ENCODE measurements at places on chromosomes 5 and 9. TPM values are rescaled to one million over a fixed set of nuclear protein-coding genes. Genes with fewer than 3 reads are reported as not detected.

BRINP1 gene
- total RNA-seq = 0.23 TPM

FSTL4 gene
- not detected for total RNA-seq

EQTN gene
- total RNA-seq = 0.58 TPM

NEUROG1 gene
- total RNA-seq = not detected

LTC4S gene
- 16.1 TPM for total RNA-seq

GRCh38 chr5:143547342-143547741, 143.9 kb upstream of the NR3C1 start:
- H3K4me3 ChIP-seq = no peak overlapping the region
- no peak overlapping the region for H3K27ac ChIP-seq
- H3K27me3 ChIP-seq = no peaks in the 10 kb centered on the region
- no peaks in the 10 kb centered on the region for H3K4me1 ChIP-seq
- H3K36me3 ChIP-seq = no peaks in the 10 kb centered on the region

DNA sequence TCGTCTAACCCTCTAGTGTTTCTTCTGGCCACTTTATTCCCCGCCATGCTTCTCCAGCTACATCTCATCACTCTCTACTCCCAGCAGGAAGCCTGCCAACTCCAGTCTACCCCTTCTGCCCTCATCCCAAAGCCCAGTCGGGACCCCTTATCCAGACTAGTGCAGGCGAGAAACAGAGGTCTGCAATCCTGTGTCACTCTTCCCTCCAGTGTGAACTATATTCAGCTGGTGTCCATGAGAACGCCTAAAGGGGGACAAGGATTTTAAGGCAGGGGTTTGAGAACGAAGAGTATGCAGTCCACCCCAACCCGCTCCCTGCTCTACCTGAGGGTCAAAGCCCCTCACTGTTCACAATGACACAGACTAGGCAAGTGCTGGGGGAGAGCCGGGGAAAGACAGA, 41.7 kb upstream of the GABRP start:
- no peaks in the 10 kb centered on the region for H3K4me1 ChIP-seq
- no peaks in the 10 kb centered on the region for H3K36me3 ChIP-seq
- H3K27ac ChIP-seq = no peak overlapping the region
- H3K27me3 ChIP-seq = no peaks in the 10 kb centered on the region

DNA sequence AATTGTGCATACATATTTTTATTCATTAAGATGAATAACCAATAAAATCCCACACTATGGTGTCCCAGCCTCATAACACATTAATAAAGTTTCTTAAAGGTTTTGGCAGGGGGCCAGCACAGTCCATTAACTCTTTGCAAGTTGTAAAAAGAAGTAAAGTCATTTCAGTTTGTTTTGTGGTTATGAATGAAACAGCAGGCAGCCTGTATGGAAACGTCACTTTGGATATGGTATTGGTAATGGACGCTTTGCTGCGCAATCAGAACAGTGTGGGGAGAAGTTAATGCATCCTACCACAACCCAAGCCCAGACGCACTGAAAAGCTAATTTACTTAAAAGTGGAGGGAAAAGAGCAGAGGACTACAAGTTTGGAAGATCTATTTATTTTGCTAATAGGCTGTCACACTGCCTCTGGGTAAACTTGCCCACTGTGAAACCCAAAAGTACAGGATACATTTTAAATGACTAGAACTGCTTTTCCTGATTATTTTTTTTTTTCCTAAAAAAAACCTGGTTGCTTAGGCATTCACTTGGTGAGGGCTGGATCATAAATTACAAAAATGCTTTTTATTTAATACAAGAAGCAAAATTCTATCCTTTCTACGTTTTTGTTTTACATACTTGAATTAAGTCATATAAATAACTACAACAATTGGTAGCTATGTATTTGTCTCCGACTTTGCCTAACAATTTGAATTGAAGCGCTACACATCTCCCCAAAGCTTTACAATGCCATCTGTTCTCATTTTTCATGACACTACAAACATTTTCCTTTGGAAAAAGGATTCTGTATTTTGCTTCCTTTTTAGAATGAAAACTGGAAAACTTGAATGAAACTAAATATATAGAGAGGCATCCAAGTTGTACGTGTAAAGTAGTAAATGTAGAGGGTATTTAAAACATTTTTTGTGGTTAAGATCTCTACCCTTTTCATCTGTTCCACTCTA, 104.3 kb downstream of the NFIB start:
- no peaks in the 10 kb centered on the region for H3K36me3 ChIP-seq
- H3K4me3 ChIP-seq = no peak overlapping the region
- H3K4me1 ChIP-seq = peaks cover 5% of the 10 kb centered on the region
- no peak overlapping the region for H3K27ac ChIP-seq
- DNase-seq = no peak
- no peaks in the 10 kb centered on the region for H3K27me3 ChIP-seq

DNA sequence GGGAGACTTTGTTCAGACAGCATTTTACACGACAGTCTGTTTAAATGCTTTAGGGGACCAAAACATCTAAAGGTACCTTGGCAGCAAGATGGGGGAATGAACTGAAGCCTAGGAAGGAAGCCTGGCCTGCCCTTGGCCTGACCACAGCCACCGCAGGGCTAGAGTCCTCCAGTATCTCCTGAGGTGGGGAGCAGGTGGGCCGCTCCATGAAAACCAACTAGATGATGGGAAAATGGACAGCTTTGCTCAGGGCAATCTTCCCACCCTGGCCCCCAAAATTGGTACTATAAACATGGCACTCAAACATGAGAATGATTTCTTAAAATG, 153.3 kb downstream of the AUH start:
- no peaks in the 10 kb centered on the region for H3K36me3 ChIP-seq
- H3K4me3 ChIP-seq = no peak overlapping the region
- no peaks in the 10 kb centered on the region for H3K27me3 ChIP-seq
- DNase-seq = no peak
- H3K4me1 ChIP-seq = peaks cover 3% of the 10 kb centered on the region

DNA sequence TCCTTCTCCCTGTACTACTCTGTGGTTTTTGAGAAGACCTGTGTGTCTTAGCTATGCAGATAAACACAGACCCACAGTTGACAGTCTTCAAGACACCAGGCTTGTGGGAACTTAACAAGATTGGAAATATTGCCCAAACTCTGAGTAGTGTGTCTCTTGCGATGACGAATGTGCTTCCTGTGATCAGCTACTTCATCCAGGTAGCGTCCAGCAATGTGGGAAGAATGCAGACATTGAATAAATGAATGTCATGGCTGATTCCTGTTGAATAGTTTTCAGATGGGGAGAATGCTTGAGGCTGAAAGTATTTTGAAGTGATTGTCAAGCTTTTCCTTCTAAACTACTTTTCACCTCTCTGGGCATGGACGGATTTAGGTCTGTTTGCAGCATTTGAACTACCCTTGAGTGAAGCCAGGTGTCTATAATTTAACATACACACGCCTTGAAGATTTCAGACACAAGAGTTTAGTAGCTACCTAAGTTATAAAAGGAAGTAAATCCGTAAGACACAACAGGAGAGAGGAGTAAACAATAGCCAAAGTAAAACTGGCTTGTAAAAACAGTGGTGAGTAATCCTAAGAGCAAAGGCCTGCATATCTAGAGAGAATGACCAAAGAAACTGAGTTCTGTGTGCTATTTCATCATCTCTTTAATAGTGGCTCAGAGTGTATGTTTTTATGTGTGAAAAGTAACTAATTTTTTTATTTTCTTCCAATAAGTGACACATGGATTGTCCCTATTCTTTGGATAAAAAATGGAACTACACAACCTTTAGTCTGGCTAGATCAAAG, 30.0 kb upstream of the ARL14EPL start:
- no peak overlapping the region for H3K4me3 ChIP-seq
- no peaks in the 10 kb centered on the region for H3K36me3 ChIP-seq
- DNase-seq = no peak
- no peaks in the 10 kb centered on the region for H3K27me3 ChIP-seq
- no peak overlapping the region for H3K27ac ChIP-seq
- no peaks in the 10 kb centered on the region for H3K4me1 ChIP-seq

GRCh38 chr5:77957-78804, 13.8 kb upstream of the PLEKHG4B start:
- H3K4me1 ChIP-seq = no peaks in the 10 kb centered on the region
- DNase-seq = no peak
- H3K36me3 ChIP-seq = no peaks in the 10 kb centered on the region
- no peak overlapping the region for H3K27ac ChIP-seq

Measured in aorta (tissue), 5 donors.